ENCODE measurements at places on chromosomes 6 and 20.

- DNase-seq, result no peak
These were observed 207.1 kb downstream of the NFATC2 start for GRCh38 chr20:51335329-51335841.

DNA sequence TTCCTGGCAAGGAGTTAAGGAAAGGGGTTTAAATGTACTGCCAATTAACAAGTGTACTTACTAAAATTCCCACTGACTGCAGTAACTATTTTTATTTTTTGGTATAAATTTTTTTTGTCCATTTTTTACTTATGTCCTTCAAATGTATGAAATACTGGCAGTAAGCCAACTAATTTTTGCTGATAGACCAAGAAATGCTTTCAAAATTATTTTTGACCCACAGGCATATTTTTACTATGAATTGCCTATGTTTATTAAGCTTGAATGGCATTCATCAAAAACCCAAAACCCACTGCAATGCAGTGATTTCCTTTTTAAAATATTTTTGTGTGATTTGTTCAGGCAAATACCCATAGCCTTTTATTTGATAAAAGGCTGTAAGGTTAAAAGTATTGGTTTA lies 560.1 kb downstream of the UTRN start:
- DNase-seq, result no peak

GRCh38 chr6:41720262-41720620 lies 15.2 kb downstream of the TFEB start:
- DNase-seq, result no peak

DNA sequence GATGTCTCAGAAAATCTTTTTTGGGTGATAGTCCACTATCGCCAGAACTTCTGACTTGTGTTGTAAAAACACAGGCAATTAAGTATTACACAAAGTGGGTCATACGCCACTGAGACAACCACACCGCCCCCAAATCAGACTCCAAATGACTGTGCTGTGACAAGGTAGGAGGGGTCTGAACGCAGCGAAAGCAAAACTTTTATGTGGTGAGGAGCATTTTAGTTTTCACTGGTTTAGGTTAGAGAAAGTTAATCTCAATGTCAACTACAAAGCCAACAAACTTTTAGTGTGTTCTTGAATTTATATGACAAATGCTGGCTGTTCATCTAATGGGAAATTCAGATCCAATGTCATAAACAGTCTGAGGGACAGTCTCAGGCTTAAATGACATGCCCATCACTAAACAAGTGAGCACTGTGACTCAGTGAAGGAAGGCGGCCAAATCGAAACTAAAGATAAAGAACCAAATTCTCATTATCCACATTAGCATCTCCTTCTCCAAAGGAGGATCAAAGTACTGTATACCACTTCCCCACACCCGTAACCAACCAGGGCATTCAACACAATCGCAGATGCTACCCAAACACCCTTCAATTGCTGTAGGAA lies 186.7 kb downstream of the GJA10 start:
- no peak for DNase-seq

GRCh38 chr20:45268531-45268930 lies 14.2 kb upstream of the SLPI start:
- DNase-seq, result no peak

- DNase-seq, result no peak
These were observed 155.1 kb upstream of the MMS22L start for GRCh38 chr6:97438011-97438671.

DNA sequence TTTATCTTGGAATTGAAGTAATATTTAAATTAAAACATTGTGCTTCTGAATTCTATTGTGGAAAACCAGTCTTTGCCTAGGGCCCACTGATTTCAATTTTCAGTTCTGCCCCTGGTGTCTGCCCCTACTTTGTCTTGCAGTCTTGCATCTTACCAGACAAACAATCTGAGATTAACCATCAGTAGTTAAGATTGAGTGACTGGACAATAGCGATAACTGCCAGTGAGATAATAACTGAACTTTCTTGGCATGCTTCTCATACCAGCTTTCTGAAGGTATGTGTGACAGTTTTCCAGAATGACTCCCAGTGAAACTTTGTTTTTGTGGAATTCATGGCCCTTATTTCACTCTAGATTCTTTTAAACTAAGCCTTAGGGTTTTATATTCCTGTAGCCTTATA lies 53.5 kb downstream of the KCNQ5 start:
- DNase-seq, result no peak

DNA sequence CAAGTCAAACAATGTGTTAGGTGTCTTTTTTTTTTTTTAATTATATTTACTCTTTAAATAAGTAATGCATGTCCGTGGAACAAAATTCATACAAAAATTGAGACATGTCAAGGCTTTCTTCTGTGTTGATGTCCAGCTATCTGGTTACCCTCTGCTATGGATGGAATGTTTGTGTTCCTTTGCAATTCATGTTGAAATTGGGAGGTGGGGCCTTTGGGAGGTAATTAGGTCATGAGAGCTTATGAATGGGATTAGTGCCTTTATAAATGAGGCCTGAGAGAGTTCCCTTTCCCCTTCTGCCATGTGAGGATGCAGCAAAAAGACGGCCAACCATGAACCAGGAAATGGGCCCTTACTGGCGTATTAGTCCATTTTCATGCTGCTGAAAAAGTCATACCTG lies 83.1 kb upstream of the KCNG1 start:
- no peak for DNase-seq

DNA sequence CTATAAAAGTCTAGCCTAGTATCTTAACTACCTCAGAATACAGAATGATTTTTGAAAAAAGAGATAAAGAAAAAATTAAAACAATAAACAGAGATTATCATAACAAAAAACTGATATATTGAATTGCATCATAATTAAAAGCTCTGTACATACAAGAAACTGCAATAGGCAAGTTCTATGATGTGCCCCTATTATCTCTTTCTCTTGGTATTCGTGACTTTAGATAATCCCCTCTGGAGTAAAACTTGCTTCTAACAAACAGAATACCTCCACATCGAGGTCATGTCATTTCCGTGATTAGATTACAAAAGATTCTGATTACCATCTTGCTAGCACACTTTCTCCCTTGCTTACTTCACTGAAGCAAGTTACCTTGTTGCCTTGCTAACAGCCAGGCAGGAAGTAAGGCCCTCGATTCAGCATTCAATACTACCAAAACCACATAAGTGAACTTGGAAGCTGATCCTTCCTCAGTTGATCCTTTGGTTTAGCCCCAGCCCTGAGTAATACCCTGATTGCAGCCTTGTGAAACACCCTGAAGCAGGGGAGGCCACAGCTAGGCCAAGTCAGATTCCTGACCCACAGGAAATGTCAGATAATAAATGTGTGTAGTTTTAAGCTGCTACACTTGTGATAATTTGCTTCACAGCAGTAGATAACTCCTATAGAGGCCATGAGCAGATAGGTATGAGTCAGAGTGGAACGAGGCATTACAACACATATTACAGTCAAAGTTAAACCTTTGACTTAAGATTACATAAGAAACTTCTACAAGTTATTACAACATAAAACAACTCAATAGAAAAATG lies 53.7 kb upstream of the TMX4 start:
- DNase-seq, result no peak

GRCh38 chr6:2132416-2132815 lies 113.0 kb downstream of the GMDS start:
- no peak for DNase-seq

GRCh38 chr6:57421503-57421902 lies 104.1 kb downstream of the PRIM2 start:
- DNase-seq, result no peak

- DNase-seq, result peak; percentile 96
These were observed 448 bp upstream of the RIN2 start for GRCh38 chr20:19757487-19758132.

DNA sequence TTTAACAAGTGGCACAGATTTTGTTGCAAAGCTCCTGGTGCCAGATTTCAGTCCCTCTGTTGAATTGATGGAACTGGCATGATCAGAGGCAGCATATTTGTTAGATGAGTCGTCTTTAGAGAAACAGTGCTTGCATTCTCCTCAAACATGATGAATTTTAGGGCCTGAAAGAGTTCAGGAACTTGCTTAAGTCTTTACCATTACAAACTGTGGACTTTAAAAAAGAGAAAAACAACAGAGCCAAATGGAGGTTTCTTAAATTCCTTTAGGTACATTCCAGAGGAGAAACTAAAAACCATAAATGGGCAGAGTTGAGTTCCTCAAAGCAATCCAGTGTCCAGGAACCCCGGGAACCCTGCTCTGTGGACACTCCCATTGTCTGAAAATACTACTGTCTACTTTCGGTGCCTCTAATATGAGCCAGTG lies 2.5 kb downstream of the GTF2H5 start:
- DNase-seq, result no peak

- DNase-seq, result no peak
These were observed 84.8 kb upstream of the BTBD3 start for GRCh38 chr20:11832851-11833250.

GRCh38 chr6:163344411-163344810 lies 70.1 kb upstream of the QKI start:
- no peak for DNase-seq

- no peak for DNase-seq
These were observed 10.3 kb downstream of the RBM38 start for GRCh38 chr20:57401565-57401918.

Data from NCI-H510A (cell line).